Naive thymus-derived CD8-positive, alpha-beta T cell (primary cell): ENCODE measurements at places on chromosomes 6 and 20. TPM values are rescaled to one million over a fixed set of nuclear protein-coding genes. Genes with fewer than 3 reads are reported as not detected.
A peak's percentile ranks its signal among the peaks of the same experiment; 100 is the strongest.

Gene CCM2L
- total RNA-seq = not detected

GRCh38 chr6:136344420-136344819 is 54.8 kb upstream of the BCLAF1 start:
- no peak overlapping the region for H3K27ac ChIP-seq
- no peak overlapping the region for H3K4me3 ChIP-seq
- H3K36me3 ChIP-seq = no peaks in the 10 kb centered on the region
- H3K4me1 ChIP-seq = no peaks in the 10 kb centered on the region
- DNase-seq = no peak

Gene WFDC12
- not detected for total RNA-seq

- H3K27me3 ChIP-seq = peaks cover 9% of the 10 kb centered on the region
- H3K4me1 ChIP-seq = no peaks in the 10 kb centered on the region
- DNase-seq = no peak
- H3K36me3 ChIP-seq = no peaks in the 10 kb centered on the region
These were observed 534.1 kb upstream of the JAG1 start for GRCh38 chr20:11207749-11208502.

Gene NCOA3
- 92.0 TPM for total RNA-seq

Gene MCCD1
- not detected for total RNA-seq

- no peak overlapping the region for H3K4me3 ChIP-seq
- no peak for DNase-seq
- H3K27me3 ChIP-seq = peaks cover 3% of the 10 kb centered on the region
- no peaks in the 10 kb centered on the region for H3K4me1 ChIP-seq
These were observed 30.8 kb upstream of the SH3BGRL2 start for GRCh38 chr6:79600313-79600712.

Gene KIF16B
- total RNA-seq = 7.9 TPM

DNA sequence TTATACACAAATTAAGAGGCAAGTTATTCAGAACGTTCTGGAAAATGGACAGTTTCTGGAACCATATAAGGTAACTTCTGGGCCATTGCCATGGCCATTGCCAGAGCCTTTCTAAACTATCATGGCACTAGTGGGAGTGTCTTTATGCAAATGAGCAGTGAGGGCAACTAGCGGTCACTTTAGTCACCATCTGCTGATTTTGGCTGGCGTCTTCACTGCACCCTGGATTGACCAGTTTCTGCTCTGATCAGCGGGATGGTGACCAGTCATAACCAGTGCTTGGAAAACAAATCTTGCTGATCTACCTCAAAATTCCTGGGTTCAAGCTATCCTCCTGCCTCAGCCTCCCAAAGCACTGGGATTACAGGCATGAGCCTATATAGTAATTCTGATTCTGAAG is 7.3 kb upstream of the SNTA1 start:
- H3K4me1 ChIP-seq = peaks cover 3% of the 10 kb centered on the region
- H3K27me3 ChIP-seq = no peaks in the 10 kb centered on the region
- no peak for DNase-seq
- H3K4me3 ChIP-seq = no peak overlapping the region
- H3K27ac ChIP-seq = no peak overlapping the region
- no peaks in the 10 kb centered on the region for H3K36me3 ChIP-seq

Gene MOG
- not detected for total RNA-seq

- no peak overlapping the region for H3K27ac ChIP-seq
- H3K4me3 ChIP-seq = no peak overlapping the region
- no peaks in the 10 kb centered on the region for H3K4me1 ChIP-seq
- H3K27me3 ChIP-seq = no peaks in the 10 kb centered on the region
These were observed 22.3 kb upstream of the RSPO3 start for GRCh38 chr6:127096167-127096566.

Gene HAO1
- not detected for total RNA-seq

- no peak for DNase-seq
- H3K27ac ChIP-seq = peak overlapping the region; percentile 4
- H3K27me3 ChIP-seq = no peaks in the 10 kb centered on the region
- H3K36me3 ChIP-seq = peaks cover 85% of the 10 kb centered on the region
- H3K4me1 ChIP-seq = peaks cover 70% of the 10 kb centered on the region
These were observed 9.7 kb downstream of the PCMTD2 start for GRCh38 chr20:64265201-64265600.

GRCh38 chr6:74170118-74170517 is 474.1 kb downstream of the CD109 start:
- no peak for DNase-seq
- no peaks in the 10 kb centered on the region for H3K27me3 ChIP-seq
- no peak overlapping the region for H3K27ac ChIP-seq
- H3K36me3 ChIP-seq = no peaks in the 10 kb centered on the region
- no peaks in the 10 kb centered on the region for H3K4me1 ChIP-seq

GRCh38 chr6:4986999-4987398 is 16.8 kb downstream of the RPP40 start:
- H3K36me3 ChIP-seq = peaks cover 23% of the 10 kb centered on the region
- no peaks in the 10 kb centered on the region for H3K27me3 ChIP-seq
- no peak for DNase-seq
- H3K4me1 ChIP-seq = no peaks in the 10 kb centered on the region

- no peaks in the 10 kb centered on the region for H3K36me3 ChIP-seq
- peaks cover 20% of the 10 kb centered on the region for H3K27me3 ChIP-seq
- no peaks in the 10 kb centered on the region for H3K4me1 ChIP-seq
- H3K27ac ChIP-seq = no peak overlapping the region
- H3K4me3 ChIP-seq = no peak overlapping the region
These were observed 88.1 kb downstream of the SNAP25 start for GRCh38 chr20:10306440-10307358.

- no peak overlapping the region for H3K27ac ChIP-seq
- H3K4me3 ChIP-seq = no peak overlapping the region
- no peaks in the 10 kb centered on the region for H3K36me3 ChIP-seq
These were observed 103.0 kb downstream of the ADGRB3 start for GRCh38 chr6:68738039-68738438.

GRCh38 chr6:44024574-44025219 is 102.6 kb downstream of the MRPL14 start:
- H3K27me3 ChIP-seq = peaks cover 11% of the 10 kb centered on the region
- H3K4me3 ChIP-seq = no peak overlapping the region
- no peak for DNase-seq
- H3K4me1 ChIP-seq = no peaks in the 10 kb centered on the region
- no peaks in the 10 kb centered on the region for H3K36me3 ChIP-seq

GRCh38 chr6:1562171-1562955 is 47.4 kb upstream of the FOXC1 start:
- no peaks in the 10 kb centered on the region for H3K36me3 ChIP-seq
- H3K4me1 ChIP-seq = no peaks in the 10 kb centered on the region
- peaks cover 15% of the 10 kb centered on the region for H3K27me3 ChIP-seq
- no peak overlapping the region for H3K27ac ChIP-seq

GRCh38 chr6:5403076-5403475 is 141.8 kb downstream of the FARS2 start:
- DNase-seq = no peak
- peaks cover 2% of the 10 kb centered on the region for H3K4me1 ChIP-seq
- H3K27ac ChIP-seq = no peak overlapping the region
- H3K27me3 ChIP-seq = no peaks in the 10 kb centered on the region

Gene ZC2HC1B
- not detected for total RNA-seq

DNA sequence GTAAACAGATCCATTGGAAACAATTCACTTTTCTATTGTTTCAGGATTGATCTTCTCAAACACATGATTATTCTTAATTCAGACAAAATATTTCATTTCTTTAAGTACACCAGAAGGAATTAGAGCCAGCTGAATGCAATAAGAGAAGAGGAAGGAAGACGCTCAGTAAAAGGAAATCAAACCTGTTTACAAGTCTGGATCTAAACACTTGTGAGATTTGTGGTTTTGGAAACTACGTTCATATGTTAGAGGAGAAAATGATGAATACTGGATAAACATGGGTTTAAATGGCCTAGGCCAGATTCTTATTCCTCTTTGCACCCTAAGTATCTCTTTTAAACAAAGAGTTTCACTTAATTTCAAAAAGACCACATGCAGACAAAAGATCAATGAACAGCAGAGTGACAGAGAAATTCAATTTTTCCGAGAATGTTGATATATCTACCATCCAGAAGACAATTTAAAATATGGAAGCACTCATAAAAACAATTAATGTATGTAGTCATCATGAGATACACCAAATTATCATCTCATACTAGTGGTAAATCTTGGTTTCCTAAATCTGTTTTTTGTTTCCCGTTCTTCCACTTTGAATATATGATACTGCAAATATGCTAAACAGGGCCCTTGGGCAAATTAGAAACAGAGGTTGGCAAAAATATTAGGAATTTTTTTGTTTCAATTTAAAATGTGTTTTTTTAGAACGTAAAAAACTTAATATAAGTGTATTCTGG is 703.5 kb upstream of the CITED2 start:
- no peak overlapping the region for H3K27ac ChIP-seq
- H3K27me3 ChIP-seq = no peaks in the 10 kb centered on the region
- H3K36me3 ChIP-seq = no peaks in the 10 kb centered on the region
- H3K4me1 ChIP-seq = no peaks in the 10 kb centered on the region
